ENCODE measurements at places on chromosomes 7 and 10. TPM values are rescaled to one million over a fixed set of nuclear protein-coding genes. Genes with fewer than 3 reads are reported as not detected.

The KLF14 gene
- total RNA-seq = 1.1 TPM

The ARL4A gene
- 21.2 TPM for total RNA-seq

The ZNF783 gene
- 32.1 TPM for total RNA-seq

The SDHAF3 gene
- total RNA-seq = 11.1 TPM

The COL1A2 gene
- 443 TPM for total RNA-seq

The NUTM2D gene
- 4.9 TPM for total RNA-seq

The SLC13A4 gene
- total RNA-seq = 0.27 TPM

Measured in sciatic nerve (tissue), 2 donors.